Urinary bladder (tissue), 4 donors: ENCODE measurements at places on chromosomes 16 and 17. TPM values are rescaled to one million over a fixed set of nuclear protein-coding genes. Genes with fewer than 3 reads are reported as not detected.

DNA sequence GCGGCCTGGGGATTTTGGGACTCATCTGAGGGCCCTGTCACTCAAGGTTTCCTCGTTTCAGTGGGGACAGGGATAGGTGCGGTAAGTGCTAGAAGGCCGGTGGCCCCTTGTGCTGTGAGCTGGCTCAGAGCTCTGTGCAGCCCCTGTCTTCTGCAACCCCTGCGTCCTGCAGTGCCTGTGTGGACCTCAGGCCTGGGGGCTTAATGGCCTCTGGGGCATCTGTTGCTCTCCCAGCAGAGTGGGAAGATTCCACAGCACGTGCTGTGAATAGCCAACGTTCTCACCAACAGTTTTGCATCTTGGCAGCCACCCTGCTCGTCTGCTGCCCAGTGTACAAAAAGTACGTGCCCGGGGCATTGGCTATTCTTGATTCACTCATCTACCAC, 4.9 kb downstream of the FOXC2 start:
- no peak for DNase-seq

- no peak for DNase-seq
Measured at GRCh38 chr16:86064431-86065250, 165.7 kb downstream of the IRF8 start.

DNA sequence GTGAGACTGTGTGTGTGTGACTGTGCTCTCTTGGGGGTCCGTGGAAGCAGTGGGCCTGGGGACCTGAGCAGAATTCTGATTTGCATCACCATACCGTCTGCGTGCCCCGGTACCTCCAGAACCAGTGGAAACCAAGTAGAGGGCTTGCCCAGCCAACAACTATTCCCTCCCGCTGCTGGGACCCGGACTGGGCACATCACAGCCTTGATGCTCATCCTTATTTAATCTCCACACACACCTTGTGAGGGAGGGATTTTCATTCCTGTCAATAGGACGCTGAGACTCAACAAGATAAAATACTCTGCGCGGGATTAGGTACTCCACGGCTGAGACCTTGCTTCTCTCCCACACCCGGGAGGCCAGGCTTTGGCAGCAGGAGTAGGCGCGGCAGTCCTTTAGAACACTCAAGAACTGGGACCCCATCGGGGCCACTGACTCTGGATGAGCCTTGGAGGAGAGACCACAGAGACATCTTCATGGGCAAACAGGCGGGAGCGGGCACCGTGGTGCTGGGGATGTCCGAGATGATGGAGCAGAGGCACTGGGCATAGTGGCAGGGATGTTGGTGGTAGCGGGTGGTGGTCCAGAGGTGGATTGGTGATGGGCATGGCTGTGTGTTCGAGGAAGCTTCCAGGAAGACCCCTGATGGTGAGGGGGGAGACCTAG, 208.0 kb downstream of the NTN1 start:
- DNase-seq: no peak

- DNase-seq: no peak
Measured at GRCh38 chr17:49616601-49617131, 41.0 kb downstream of the NXPH3 start.

- no peak for DNase-seq
Measured at GRCh38 chr16:67429799-67430503, 970 bp upstream of the HSD11B2 start.

DNA sequence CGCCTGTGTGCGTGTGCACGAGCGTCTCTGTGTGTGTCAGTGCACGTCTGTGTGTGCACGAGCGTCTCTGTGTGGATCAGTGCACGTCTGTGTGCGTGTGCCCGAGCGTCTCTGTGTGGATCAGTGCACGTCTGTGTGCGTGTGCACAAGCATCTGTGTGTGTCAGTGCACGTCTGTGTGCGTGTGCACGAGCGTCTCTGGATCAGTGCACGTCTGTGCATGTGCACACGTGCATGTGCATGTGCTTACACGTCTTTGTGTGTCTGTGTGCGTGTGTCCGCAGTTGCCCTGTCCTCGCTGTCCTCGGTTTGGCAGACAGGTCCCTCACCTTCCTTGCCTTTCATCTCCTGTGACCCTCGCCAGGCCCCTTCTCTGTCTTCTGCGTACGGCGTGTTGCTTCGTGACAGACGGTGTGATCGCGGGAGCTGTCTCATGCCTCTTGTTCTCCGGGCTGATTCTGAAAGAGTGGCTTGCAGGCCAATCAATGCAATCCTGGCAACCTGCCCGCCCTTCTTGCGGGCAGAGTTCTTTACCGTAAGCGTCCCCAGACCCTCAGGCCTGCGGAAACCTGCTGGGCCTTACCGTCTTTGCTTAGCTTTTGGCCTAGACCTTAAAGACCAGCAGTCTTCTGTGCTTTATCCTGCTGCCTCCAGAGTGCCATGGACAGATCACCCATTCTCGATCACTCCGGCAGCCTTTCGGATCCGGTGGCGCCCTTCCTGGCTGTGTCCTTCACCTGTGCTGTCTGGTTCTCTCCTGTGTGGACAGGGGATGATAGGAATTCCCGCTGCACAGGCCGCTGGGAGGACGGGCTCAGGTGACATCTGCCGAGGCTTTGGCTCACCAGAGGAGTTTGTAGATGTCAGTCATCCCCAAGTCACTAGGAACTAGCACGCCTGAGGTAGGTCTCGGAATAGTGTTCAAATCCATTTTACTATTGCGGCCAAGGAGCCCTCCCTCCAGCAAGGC, 18.5 kb downstream of the MLYCD start:
- DNase-seq: no peak

Gene C16orf96
- 0.04 TPM for polyA plus RNA-seq

Gene RPRML
- not detected for polyA plus RNA-seq

Gene KSR1
- 22.7 TPM for polyA plus RNA-seq

Gene CHP2
- 3.4 TPM for polyA plus RNA-seq

Gene CYGB
- polyA plus RNA-seq: 68.7 TPM

Gene CES3
- polyA plus RNA-seq: 0.19 TPM

Gene KRT32
- not detected for polyA plus RNA-seq
